Activated naive CD8-positive, alpha-beta T cell treated with anti-CD3 and anti-CD28 coated beads, Interleukin-2, amount 50 U/mL, for 24 hours (primary cell): ENCODE measurements at places on chromosomes 7 and 10.

DNA sequence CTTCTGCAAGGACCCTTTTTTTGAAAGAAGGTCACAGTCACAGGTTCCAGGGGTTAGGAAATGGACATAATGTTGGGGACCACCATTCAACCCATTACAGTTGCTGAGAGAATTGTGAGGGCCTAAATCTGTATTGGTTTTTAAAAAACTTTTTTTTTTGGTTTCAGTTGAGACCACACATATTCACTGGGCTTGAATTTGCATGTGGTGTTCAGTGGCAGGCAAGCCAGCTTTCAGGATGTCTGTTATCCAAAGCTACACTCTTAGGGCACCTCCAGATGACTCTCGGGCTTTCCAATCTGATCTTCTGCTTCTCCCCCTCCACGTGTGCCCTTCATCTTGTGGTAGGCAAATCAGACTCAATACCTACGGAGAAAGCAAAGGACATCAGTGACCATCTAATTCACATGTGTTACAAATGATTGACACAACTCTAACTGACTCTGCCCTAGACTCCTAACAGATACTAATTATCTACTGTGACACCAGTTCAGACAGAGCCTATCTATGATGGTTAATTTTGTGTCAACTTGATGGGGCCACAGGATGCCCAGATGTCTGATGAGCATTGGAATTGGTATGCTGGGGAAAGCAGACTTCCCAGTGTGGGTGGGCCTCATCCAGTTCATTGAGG, 93.3 kb upstream of the ELMO1 start:
- no peak for DNase-seq

DNA sequence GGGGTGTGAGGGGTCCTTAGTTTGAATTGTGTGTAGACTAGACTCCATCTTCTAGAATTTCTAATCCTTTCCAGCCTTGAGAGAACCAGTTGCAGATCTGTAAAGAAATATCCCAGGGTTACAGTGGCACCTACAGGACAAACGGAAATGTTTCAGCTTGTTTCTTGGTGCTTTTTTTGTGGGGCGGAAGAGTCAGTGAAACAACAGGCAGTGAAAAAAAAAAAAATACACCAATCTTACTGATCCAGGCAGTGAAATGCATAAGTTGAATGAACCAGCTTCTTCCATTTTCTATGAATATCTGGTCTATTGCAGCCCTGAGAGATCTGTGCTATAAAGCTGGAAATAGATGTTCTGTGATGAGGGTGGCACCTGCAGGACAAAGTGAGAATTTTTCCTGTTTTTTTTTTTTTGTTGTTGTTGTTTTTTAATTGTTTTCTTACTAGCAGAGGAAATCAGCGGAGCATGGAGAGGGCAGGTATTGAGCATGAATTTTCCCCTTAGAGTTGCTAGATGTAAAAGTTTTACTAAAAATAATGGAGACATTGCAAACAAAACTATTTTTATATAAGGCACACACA, 81.9 kb upstream of the DYNC1I1 start:
- DNase-seq = no peak

DNA sequence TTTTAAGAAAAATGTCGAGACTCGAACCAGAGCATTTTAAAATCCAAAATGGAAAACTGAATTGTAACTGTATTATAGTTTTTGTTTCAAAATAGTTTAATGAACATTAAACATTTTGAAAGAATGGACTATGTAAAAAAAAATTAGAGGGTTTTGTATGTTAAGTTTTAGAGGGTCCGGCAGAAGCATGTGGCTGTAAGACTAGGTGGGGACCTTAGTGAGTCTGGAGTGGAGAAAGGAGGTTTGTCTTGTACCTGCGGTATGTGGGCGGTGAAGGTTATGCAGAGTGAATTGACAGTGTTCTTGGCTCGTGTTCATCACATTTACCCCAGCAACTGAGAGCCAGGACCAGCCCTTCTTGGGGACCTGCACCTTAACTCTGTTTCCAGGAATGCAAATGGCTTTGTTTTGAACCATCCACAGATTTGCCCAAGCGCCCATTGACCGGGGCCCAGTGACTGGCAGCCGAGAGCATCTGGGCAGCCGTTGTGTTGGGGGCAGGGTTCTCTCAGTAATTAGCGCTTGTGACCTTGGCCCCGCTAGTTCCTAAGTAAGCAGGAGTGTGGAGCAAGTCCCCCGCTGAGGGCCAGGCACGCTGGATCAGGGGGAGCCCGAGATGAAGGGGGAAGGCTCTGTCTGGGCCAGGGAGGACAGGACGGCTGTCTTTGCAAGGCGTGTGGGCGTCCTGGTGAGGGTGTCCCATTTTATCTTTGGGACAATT, 1.4 kb upstream of the KLF6 start:
- DNase-seq = no peak

GRCh38 chr10:90133606-90134005, 432.2 kb downstream of the KIF20B start:
- DNase-seq = no peak

- DNase-seq = no peak
Measured at GRCh38 chr7:83451501-83452045, 197.4 kb downstream of the SEMA3E start.

DNA sequence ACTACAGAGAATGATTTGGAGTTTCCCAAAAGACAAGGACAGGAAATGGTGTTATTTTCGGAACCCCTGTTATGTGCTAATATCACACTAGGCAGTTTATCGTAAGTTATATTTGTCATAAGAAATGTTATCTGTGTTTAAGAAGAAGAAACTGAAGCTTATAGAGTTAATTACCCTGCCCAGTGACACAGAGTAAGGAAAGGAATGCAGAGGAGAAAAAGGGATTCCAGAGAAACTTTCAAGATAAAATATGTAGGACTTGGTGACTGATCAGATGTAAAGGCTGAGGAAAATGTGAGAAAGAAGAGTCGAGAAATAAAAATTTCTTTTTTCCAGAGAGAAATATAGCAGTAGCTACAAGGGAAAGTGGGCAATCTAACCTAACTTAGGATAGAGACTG, 63.5 kb upstream of the ZNF746 start:
- no peak for DNase-seq

- DNase-seq = no peak
Measured at GRCh38 chr7:142879060-142879459, 6.5 kb downstream of the TRPV6 start.

DNA sequence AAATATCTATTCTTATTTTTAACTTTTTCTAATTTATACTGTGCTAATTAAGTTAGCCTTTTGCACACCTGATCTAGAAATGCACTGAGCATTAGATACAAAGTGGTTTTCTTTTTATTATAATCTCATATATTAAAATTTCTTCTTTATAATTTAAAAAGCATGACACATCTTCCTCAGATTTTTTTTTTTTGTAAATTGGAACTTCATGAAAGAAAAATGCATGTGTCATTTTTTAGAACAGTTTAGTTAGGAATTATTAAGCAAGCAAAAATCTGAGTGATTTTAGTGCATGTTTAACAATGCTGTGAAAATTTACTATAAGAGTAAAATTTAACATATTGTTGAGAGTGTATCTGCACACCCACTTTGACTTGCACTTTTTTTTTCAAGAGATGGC, 367.9 kb downstream of the TFEC start:
- no peak for DNase-seq

- DNase-seq = no peak
Measured at GRCh38 chr7:114588506-114588905, 173.9 kb downstream of the FOXP2 start.

DNA sequence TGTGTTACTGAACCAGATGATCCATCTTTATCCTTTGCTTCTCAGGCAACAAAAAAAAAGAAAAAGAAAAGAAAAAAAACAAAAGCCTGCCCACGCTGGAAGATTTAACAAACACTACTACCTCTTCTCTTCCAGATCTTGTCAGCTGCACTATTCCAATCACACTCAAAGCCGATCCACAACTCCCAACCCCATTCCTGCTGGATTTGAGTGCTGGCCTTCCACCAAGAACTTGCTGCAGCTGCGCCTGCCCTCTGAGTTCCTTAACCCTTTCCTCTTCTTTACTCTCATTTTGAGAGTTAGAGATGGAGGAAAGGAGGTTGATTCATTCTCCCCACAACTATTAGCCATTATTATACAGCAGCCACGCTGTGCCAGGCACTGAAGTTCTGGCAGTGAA, 16.0 kb upstream of the ITGA8 start:
- no peak for DNase-seq

GRCh38 chr7:130107949-130108674, 37.8 kb downstream of the KLHDC10 start:
- no peak for DNase-seq

GRCh38 chr7:22671177-22671879, 55.7 kb upstream of the IL6 start:
- no peak for DNase-seq

GRCh38 chr7:38040831-38041230, 120.4 kb downstream of the EPDR1 start:
- DNase-seq = no peak

DNA sequence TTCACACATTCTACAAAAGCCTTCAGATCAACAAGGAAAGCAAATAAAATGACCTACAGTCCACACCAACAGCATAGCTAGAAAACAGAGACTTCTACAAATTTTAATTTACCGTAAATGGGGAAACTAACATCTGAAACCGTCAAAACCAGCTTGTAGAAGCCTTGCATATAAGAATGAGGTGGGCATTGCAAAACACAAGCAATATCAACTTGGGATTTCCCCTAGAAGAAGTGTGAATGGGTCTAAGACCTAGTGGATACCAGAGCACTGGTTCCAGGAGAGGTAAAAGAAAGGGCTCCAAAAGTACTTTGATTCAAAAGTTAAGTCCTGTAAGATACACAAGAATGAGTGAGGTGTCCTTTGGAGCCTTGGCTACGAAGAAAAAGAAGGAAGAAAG, 18.7 kb downstream of the RTKN2 start:
- DNase-seq = no peak

GRCh38 chr7:74306730-74307469, 17.7 kb downstream of the CLIP2 start:
- peak; percentile 45 for DNase-seq

- no peak for DNase-seq
Measured at GRCh38 chr7:54978364-54979116, 40.3 kb upstream of the EGFR start.

- no peak for DNase-seq
Measured at GRCh38 chr10:97048649-97049427, 136.9 kb downstream of the SLIT1 start.

GRCh38 chr7:6175645-6176044, 96.8 kb downstream of the CYTH3 start:
- DNase-seq = no peak

- no peak for DNase-seq
Measured at GRCh38 chr7:44971188-44971901, 7.5 kb downstream of the MYO1G start.

DNA sequence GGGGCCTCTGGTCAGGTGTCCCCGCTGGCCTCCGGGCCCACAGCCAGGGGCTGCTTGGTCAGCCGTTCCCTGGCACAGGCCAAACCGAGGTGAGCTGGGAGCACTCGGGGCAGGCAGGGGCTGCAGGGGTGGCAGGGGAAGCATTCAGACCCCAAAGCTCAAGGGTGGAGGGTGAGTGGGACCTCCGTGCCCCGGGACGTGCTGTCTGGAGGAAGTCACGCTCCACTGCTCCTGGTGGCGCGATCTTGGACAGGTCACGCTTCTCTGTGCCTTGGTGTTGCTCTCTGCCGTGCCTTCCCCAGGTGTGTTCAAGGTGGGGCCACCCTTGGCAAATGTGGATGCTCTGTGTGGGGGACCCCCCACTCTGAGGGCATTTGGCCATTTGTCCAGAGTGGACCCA, 24.6 kb upstream of the ELFN1 start:
- DNase-seq = no peak

DNA sequence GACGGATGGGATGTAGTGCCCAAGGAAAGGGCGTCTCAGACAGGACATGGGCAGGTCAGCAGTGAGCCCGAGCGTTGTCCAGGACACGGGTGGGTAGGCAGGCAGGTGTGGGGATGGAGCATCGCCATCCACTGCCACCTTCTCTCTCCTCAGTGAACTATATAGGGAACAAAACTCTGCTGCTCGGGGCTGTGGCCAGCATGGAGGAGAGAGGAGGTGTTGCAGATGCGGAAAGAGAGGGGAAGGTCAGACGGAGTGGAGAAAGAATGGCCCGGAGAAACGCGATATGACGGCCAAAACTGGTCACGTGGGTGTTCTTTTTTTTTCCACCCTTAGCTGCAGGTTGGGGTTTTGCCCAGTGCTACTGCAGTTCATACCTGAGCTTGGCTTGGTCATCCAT, 71.2 kb downstream of the GRID1 start:
- no peak for DNase-seq

DNA sequence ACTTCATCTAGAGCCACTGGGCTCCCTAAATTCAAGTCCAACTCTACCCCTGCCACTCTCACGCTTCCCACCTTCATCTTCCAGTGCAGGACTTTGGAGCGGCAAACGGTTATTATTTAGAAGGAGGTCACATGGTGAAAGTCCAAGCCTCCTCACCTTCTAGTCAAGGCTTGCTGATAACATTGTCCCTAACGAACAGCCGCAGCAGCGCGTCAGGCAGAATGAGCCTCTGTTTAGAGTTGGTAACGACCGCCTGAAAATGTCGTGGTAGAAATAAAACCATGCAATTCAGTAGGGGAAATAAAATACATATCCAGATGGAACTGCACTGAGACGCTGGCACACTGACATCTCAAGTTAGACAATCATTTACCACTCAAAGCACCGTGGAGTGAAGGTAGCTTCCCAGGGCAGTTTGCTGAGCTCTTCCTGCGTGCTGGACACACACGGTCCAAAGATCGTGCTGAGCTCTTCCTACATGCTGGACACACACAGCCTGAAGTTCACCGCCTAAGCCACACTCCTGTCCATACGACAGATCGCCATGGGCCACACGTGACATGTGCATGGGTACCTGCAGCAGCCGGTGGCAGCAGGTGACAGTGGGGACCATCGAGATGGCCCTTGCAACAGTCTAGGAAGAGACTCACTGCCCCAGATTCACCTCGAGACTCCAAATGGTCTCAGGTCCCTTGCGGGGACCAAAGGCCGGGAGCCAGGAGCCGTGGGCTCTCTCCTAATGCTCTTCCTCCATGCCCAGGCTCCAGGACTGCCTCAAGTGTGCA, 323.5 kb downstream of the PTPRN2 start:
- DNase-seq = no peak

DNA sequence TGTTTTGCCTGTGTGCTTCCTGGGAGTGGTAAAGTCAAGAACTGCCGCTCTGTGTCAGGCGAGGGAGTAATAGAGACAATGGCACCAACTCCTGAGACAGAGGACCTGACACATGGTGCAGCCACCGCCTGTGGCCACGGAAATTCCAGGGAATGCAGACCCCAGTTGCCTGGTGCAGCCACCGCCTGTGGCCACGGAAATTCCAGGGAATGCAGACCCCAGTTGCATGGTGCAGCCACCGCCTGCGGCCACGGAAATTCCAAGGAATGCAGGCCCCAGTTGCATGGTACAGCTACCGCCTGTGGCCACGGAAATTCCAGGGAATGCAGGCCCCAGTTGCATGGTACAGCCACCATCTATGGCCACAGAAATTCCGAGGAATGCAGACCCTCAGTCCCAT, 8.7 kb downstream of the DIP2C start:
- DNase-seq = no peak

DNA sequence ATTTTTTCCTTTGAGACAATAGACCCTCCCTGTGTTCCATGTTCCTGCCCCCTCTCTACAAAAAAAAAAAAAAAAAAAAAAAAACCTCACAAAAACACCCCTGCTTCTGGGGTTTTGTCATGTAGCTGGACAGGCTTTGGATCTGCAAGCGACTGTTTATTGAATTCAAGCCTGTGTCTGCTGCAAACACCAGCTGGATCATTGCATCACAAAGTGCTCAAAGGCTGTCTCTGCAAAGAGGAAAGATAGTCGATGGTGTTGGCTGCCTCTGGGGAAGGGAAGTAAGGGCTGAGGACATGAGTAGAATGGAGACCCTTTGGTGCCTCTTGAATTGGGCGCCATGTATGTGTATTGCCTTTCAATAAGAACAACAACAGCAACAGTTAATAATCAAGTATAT, 471.2 kb downstream of the PLXNA4 start:
- no peak for DNase-seq

- DNase-seq = peak; percentile 63
Measured at GRCh38 chr10:88116971-88117626, 253.7 kb downstream of the PTEN start.
